Retinal pigment epithelial cell (primary cell): ENCODE measurements at places on chromosomes 4 and X.

DNA sequence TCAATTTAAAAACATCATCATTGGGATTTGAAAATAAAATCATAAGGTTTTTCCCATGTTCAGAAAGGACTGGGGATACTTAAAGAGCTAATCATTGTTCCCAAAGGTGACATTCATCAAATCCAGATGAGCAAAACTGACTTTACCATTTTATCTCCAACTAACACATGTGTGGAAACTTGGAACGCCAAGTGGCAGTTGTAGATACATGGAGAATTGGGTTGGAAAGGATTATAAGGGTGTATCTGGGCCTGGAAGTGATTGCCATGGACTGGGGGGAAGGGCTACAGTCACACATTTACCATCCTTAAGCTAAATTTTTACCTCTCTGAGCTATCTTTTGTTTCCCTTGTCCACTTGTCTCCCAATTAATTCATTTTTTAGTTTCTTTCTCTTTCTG is 203.4 kb downstream of the SLC39A8 start:
- no peak for DNase-seq

GRCh38 chr4:30605616-30606190 is 114.5 kb upstream of the PCDH7 start:
- no peak for DNase-seq

- DNase-seq: no peak
These were observed 37.1 kb upstream of the ADH1C start for GRCh38 chr4:99389606-99390005.

DNA sequence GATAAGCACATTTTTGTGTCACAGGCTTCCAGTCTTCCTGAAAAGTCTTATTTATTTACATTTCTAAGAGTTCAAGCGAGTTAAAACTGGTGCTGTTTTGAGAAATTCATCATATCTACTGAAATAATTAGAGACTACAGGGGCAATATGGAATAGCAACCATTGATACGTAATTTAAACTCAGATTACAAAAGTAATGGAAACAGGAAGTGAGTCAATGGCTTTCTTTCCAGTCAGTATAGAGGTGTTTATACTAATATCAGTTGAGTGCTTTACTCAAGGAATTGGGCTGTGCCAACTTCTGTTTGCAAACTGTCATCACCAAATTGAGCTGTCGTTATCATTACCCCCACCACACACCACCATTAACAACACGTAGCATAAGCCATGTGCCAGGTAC is 222.7 kb downstream of the COL25A1 start:
- DNase-seq: no peak

- no peak for DNase-seq
These were observed 191.8 kb downstream of the PDGFC start for GRCh38 chr4:156779774-156780173.

GRCh38 chr4:55118397-55118796 is 7.0 kb downstream of the KDR start:
- no peak for DNase-seq

DNA sequence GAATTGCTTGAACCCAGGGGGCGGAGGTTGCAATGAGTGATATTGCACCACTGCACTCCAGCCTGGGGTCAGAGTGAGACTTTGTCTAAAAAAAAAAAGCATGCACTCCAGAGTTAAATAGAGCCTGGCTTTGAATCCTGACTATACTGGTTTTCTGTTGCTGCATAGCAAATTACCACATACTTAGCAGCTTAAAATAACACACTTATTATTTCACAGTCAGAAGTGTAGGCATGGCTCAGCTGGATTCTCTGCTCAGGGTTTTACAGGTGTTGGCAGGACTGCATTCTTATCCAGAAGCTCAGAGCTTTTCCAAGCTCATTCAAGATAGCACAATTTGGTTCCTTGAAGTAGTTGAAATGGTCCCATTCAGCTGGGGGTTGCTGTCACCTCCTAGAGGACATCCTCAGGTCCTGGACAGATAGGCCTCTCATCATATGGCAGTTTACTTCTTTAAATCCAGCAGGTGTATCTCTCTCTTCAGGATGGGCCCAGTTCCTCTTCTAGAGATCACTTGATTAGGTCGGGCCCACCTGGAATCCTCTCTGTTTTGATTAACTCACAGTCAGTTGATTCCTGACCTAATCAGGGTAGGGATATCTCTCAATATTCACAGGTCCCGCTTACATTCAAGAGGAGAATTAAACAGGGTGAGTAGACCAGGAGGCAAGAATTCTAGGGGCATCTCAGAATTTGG is 26.8 kb downstream of the DOCK11 start:
- no peak for DNase-seq

DNA sequence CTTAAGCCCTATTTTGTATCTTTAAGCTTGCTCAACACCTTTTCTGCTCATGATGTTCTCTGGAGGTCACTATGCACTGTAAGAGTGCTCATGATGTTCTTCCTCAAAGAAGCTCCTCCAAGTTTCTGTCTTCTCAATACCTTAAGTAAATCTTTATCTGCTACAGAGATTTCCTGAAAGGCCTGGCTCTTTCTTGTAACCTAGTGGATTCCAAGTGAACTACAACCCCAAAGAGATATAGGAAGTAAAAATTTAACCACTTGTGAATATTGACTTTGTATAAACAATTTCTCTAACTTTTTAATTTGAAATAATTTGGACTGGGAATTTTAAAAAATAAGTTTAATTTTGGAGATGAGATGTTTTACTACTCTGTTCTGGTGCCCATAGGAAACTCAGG is 39.3 kb upstream of the XK start:
- no peak for DNase-seq

GRCh38 chrX:68896581-68896980 is 67.8 kb downstream of the EFNB1 start:
- no peak for DNase-seq

GRCh38 chr4:20268028-20268427 is 16.3 kb downstream of the SLIT2 start:
- DNase-seq: no peak

GRCh38 chrX:30713061-30713525 is 59.9 kb downstream of the GK start:
- no peak for DNase-seq

- DNase-seq: no peak
These were observed 3.2 kb downstream of the CDKN2AIP start for GRCh38 chr4:183447646-183448045.

- DNase-seq: no peak
These were observed 137.6 kb downstream of the TECRL start for GRCh38 chr4:64271601-64272081.

GRCh38 chr4:14615671-14616070 is 386.6 kb upstream of the CPEB2 start:
- DNase-seq: no peak

GRCh38 chr4:125961626-125962025 is 646.9 kb downstream of the FAT4 start:
- no peak for DNase-seq

DNA sequence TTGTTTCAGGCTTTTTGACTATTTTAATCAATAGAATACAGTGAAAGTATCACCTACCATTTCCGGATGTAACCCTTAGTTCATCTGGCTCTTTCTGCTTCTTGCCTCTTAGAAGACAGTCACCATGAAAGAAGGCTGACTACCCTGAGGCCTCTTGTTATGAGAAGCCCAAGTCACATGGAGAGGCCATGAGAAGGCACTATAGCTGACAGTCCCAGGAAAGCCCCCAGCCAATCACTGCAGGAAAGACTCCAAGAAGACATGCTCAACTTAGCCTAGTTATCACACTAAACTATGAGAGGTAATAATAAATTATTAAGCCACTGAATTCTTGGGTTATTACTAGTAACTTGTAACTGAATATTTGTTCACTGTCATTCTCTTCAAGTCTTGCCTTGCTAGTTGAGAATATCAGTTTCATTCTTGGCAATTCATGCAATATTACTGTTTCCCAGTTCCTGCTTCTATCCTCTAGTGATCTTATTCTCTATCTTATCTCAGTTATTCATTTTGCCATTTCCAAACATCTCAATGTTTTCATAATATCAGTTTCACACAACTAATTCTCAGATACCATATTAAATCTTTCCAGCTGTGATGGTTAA is 57.1 kb upstream of the GUCY1A1 start:
- DNase-seq: no peak

- no peak for DNase-seq
These were observed 11.7 kb upstream of the TENM3 start for GRCh38 chr4:182231496-182231895.

DNA sequence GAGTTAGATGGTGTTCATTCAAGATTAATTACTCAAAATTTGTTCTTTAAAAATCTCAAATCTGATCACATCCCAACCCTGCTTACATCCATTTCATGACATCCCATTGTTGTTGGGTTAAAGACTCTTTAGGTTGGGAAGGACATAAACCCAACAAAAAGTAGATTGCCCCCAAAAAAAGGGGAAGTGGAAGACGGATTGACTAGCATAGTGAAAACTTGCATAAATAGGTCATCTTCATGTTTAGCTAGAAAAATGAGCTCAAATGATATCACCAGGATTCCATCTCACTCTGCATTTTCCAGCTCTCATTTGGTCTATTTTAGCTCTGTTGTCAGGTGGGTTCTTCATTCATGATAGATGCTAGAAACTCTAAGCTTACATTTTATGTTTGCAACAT is 18.5 kb upstream of the TET2 start:
- no peak for DNase-seq

GRCh38 chr4:10730590-10730989 is 46.0 kb upstream of the CLNK start:
- DNase-seq: no peak

GRCh38 chr4:147335183-147335582 is 145.7 kb upstream of the EDNRA start:
- no peak for DNase-seq

DNA sequence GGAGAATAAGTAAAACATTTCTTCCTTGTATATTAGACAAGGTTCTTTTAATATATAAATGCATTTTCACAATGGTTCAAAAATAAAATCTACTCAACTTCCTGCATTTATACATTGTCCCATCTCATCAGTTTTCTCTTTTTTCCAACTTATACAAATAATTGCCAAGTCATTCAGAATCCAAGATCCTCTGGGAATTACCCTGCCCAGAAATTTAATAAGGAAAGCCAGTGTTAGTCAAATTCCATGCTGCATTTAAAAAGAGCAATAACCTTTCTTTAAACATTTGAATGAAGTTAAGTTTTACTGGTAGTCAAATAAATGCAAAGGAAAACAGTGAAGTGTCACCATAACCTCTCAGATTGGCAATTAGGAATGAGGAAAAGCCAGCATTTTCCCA is 357.9 kb downstream of the PPP3CA start:
- no peak for DNase-seq

- DNase-seq: no peak
These were observed 925.6 kb downstream of the SH3BGRL start for GRCh38 chrX:82127228-82128123.

- DNase-seq: no peak
These were observed 244.2 kb downstream of the ANK2 start for GRCh38 chr4:113293674-113294073.

GRCh38 chrX:19563746-19564145 is 48.4 kb upstream of the MAP3K15 start:
- no peak for DNase-seq

- peak; percentile 2 for DNase-seq
These were observed 406.4 kb downstream of the FAM47A start for GRCh38 chrX:33725535-33726210.

DNA sequence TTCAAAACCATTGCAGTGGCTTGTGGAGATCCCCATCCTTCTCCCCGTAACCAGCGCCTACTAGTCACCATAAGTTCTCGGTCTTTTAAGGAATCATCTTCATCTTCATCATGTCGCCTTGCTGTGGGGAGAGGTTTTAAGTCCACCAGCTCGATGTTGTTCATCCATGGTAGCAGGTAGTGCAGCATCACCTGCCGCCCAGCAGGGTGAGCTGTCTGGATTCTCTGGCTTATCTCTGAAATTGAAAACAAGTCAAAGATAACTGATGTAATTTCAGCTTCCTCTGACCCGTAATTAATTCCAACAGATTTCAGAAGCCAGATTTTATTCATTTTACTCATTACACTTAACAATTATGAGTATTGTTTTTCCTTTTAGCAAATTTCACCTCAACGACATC is 67.4 kb downstream of the ZAR1 start:
- no peak for DNase-seq

DNA sequence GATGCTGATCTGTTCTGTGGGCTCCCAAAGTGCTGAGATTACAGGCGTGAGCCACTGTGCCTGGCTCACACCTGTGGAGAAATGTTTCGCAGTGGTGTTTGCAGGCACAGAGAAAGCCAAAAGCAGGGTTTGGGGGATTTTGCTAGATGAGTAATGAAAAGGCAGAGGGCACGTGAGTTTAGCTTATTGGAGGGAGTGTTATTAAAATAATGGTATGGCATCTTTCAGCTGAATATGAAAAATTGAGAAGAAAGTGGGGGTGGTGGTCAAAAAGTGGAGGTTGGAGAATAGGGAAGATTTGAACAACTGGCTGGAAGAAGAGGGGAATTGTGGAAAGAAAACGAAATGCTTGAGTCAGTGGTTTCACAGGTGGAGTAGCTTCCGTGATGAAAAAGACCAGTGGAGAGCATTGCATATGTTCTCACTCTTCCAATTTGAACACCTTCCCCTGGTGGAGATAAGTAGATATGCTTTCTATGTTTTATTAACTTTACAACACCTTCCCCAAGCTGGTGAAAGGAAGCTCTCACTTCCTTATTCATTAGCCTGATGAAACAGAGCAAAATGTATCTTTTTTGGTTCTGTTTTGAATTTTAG is 1.1 kb upstream of the CHST7 start:
- DNase-seq: no peak

DNA sequence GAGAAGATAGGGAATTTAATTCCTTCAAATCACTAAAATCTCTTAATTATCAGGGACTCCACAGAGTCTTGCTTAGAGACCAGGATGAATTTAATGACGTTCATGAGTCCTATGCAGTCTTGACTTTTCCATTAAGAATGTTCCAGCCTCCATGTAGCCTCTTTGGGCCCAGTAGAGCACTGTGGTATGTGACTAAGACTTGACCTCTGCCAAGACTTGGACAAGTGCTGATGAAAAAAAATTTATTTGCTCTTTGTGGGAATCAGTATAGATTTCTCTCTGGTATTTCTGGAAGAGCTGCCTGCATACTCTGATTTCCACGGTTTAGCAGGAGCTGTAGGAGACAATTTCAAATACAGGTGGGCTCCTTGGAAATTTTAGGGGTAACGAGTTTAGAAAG is 40.6 kb downstream of the CHRDL1 start:
- DNase-seq: no peak

DNA sequence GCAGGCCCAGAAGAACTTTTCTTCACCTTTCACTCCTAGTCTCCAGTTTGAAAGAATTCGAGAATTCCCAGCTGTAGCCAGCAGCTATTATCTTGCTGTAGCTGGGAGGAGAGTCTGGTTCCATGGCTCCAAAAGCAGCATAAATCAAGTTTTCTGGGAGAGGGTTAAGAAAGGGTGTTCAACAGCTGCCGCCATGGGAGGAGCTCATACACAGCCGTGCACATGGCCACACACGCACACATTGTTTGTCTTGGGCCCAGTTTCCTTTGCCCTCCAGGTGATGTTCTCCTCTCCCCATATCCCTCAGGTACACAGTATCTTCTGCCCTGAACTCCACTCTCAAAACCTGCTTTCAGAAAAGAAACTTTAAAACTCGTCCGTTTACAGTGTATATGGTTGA is 4.1 kb upstream of the GPC3 start:
- DNase-seq: no peak

GRCh38 chr4:80074651-80075050 is 1.6 kb upstream of the ANTXR2 start:
- DNase-seq: no peak
